ENCODE measurements at places on chromosomes 12 and 14.

DNA sequence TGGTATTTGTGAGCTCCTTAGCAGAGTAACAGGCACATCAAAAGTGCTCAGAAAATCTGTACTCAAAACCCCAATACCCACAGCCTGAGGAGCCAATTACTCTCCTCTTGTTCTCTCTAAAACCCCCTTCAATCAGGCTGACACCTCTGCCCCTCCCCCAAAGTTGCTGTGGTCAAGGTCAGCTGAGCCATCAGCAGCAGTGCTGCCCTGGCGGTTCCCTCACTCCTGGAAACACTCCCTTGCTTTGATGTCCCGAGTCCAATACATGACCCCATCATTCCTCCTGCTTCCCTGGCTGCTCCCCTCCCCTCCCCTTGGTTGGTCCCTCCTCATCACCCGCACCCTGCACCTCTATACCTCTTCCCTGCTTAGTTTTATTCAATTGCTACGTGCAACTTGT, 57.2 kb upstream of the C14orf132 start:
- no peak for DNase-seq

GRCh38 chr14:98952593-98953350, 319.2 kb downstream of the BCL11B start:
- no peak for DNase-seq

GRCh38 chr12:69623970-69624369, 13.3 kb upstream of the LRRC10 start:
- DNase-seq, result no peak

- no peak for DNase-seq
Observed at GRCh38 chr14:67515386-67516079, 17.6 kb upstream of the PLEKHH1 start.

GRCh38 chr12:111406474-111407376, 1.0 kb downstream of the SH2B3 start:
- no peak for DNase-seq

DNA sequence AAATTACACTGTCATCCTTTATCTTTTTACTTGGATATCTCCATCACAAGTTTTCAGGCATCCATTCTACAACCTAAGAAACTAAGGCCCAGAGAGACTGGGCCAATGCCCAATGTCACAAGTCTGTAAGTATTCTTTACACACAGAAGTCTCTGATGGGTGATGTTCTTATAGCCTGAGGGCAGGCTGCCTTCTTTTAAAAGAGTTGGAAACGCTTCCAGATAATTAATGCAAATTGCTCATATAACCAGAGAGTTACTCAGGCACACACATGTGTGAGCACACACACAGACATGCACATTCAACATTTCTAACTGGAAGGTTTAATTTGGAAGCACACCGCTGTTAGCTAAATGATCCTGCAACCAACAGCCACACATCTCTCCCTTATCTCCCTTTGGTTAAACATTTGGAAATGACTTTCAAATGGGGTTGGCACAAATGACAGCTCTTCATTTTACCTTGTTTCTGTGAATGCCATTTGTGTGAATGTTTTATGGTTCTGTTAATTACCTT, 160.8 kb upstream of the TMPO start:
- DNase-seq, result no peak

- no peak for DNase-seq
Observed at GRCh38 chr12:91651728-91652127, 469.1 kb upstream of the DCN start.

- no peak for DNase-seq
Observed at GRCh38 chr12:5110345-5110744, 66.7 kb downstream of the KCNA5 start.

GRCh38 chr12:90216815-90217214, 508.2 kb upstream of the ATP2B1 start:
- no peak for DNase-seq

DNA sequence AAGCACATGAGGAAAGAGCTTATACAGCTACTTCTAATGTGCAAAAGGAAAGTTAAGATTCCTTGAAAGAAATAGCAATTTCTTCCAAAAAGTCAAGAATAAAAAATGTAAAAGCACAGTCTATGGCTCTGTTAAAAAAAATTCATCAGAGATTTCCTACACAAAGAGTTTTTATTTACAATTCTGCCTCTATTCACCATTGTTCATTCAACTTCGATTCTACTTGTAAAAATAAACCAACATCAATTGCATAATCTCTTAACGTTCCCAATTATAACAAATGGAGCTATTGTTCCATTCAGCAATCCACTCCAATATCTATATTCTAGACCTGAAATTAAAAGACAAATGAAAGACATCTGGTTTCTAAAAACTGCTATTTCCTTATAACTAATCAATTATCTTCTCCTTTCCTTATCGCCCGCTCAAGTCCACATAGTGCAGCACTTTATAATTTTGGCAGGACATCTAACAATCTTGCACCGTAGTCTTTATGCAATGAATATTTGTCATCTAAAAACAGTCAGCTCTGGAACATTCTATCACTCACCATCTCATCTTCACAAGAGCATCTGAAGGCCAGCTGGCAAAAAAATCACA, 6.2 kb downstream of the EIF2S3B start:
- no peak for DNase-seq

- DNase-seq, result no peak
Observed at GRCh38 chr12:95440401-95440800, 33.6 kb upstream of the METAP2 start.

DNA sequence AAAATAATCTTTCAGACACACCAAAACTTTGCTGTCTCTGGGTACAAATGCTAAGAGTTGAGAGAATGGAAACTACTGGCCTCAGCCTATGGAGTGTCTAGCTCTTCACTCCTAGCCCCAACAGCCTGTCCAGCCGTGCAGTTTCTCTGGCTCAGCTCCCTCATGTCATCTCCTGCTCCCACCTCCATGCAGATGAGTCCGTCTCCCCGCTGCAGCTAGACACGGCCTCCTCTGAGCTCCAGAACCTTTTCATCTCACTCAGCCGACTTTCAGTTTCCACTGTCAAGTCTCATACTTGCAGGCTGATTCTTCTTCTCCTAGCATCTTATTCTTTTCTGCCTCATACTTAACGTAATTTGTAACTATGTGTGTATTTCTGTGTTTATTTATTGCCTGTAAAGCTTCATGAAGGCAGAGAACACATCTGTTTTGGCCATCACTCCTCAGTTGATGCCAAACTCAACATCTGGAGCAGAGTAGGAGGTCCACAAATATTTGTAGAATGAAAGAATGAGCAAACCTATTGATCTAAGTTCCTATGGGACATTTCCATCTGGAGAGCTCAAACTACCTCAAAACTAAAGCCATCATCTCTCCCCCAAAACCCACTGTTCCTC, 139.8 kb upstream of the PWP1 start:
- DNase-seq, result no peak

DNA sequence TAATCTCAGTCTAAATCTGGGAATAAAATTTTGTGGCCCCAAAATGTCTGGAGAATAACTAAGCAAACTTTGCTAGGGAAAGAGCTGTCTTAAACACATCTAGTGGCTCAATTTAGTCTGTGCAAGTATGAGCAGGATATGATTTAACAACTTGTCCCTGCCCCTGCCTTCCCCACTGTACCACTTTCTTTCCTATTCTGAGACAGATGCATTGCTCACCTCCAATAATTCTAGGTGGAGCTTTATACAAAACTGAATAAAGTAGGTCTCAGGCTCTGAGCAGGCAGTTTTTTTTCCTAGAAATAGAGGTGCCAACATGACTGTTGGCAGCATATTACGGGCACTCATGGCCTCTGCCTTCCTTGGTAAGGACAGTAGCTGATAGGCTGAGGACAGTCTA, 412.1 kb downstream of the DAD1 start:
- no peak for DNase-seq
